ENCODE measurements at places on chromosomes 7 and 10.
A peak's percentile ranks its signal among the peaks of the same experiment; 100 is the strongest.

DNA sequence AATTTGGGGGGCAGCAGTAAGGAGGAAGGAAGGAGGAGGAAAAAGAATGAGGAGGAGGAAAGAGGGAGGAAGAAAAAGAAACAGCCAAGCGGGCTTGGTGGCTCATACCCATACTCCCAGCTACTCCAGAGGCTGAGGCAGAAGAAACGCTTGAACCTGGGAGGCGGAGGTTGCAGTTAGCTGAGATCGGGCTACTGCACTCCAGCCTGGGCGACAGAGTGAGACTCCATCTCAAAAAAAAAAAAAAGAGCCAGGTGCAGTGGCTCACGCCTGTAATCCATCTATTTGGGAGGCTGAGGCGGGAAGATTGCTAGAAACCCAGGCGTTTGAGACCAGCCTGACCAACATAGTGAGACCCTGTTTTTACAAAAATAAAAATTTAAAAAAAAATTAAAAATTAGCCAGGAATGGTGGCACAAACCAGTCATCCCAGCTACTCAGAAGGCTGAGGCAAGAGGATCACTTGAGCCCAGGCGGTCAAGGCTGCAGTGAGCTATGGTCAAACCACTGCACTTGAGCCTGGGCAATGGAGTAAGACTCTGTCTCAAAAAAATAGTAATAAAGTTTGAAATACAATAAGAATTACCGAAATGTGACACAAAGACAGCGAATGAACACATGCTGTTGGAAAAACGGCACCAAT, 14.1 kb upstream of the CRCP start:
- no peak for DNase-seq

GRCh38 chr10:64515970-64516699, 994.9 kb downstream of the REEP3 start:
- no peak for DNase-seq

- DNase-seq = no peak
Measured at GRCh38 chr7:73941836-73942551, 81.0 kb downstream of the TMEM270 start.

- DNase-seq = peak; percentile 14
Measured at GRCh38 chr10:79027147-79028055, 41.4 kb upstream of the ZMIZ1 start.

- DNase-seq = no peak
Measured at GRCh38 chr10:30759423-30759822, 129.9 kb upstream of the LYZL2 start.

DNA sequence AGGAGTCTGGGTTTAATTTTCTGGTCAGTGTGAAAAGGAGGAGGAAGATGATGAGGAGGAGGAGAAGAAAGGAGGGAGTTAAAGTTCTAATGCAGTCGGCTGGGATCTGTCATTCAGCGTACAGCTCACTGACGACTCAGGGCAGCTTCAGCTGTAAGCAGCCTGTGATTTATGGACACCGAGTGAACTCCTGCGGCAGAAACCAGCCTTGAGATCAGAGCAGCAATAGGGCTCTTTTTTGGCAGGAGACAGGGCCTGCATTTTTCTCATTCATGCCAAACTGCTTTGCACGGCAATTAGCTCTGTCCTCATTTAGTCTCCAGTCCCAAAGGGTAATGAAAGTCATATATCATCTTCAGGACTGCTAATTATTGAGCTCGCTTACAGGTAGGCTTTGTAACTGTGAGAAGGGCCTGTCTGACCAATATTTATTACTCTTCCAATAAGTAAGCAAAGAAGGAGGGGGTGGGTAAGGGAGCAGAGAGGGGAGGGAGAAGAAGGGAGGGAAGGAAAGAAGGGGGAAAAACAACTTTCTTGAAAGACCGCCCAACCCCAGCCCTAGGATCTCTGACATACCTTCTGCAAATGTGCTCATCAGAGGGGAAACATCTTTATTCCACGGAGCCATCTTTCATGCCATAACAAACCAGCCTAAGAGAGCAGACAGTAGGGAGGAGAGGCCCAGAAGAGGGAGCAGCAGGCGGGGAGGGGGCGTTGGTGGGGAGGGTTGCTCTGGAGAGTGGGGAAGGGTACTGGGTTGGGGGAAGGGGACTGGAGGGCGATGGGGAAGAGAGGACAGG, 48.1 kb upstream of the COMTD1 start:
- DNase-seq = no peak

GRCh38 chr10:637221-637620, 52.2 kb downstream of the DIP2C start:
- no peak for DNase-seq

- no peak for DNase-seq
Measured at GRCh38 chr10:18486438-18486837, 164.9 kb downstream of the NSUN6 start.

DNA sequence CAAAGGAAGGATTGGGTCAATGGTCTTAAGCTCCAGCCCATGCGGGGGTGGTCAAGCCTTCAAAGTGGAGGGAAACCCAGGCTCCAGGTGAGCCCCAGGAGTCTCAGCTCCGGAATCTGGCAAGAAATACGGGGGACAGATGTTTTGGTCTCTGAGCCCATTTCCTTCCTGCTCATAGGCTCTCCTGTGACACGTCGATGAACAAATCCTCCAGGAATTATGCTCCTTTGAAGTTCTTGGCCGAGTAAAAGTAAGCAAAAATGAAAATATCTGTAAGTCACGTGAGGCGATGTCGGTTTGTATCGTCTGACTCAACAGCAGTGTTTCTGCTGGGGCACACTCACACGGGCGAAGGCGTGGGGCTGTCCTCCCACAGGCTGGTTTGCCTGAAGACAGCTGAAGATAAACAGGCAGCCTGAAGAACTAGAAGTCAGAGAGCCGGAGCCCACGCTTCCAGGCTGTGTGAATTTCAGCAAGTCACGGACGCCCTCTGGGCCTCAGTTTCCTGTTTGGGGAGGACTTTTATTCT, 52.6 kb upstream of the SMNDC1 start:
- peak; percentile 38 for DNase-seq

DNA sequence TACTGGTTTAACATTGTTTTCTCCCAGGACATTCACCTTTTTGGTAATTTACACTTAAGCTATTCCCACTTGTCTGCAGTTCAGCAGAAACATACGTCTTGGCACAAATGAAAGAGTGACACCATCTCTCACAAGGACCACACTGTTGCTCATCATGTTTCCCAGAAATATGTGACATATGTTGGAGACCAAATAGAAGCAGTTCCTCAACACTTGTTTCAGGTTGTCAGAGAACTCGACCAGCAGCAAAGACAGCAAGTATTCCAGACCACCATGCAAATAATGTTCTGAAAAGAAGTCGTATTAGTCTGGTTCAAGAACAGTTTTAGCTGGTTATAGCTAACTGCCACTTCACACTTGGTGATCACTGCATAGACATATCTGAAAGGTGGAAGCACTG, 81.3 kb upstream of the KLF6 start:
- DNase-seq = no peak

DNA sequence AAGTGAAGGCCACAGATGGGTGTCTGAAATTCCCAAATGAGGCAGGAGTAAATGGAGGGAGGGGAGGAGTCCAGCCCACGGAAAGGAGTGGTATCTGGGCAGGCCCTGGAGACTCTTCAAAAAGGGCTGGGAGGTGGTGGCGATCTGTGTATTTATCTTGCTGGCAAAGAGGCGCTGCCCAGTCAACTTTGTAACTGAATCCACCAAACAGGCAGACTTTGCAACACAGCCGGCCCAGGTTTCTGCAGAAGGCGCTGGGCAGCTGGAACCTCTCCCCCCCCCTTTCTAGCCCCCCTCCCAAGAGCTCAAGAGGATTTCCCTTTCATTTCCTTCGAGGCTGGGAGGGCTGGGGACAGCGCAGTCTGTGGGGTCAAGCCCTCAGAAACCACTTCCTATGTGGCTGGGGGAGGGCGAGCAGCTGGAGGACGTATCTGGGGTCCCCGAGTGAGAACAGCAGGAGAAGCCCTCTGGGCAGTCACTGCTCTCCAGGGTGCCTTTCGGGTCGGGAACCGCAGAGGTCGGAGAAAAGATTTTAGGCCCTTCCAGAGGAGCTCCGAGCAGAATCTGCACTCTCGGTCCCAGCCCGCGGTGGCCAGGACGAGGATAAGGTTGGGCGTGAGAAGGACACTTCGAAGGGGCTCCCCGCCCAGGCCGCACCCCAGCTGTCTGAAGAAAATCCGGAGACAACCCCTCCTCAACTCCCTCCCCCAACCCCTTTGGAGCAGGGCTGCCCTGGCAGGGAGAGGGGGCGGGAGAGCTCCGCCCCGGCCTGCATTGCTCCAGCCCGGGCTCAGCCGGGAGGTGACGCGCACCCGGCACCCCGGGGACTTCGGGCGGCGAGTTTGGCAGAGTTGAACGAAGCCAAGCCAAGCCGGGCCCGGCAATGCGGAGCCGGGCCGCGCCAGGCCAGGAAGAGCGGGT, 965 bp downstream of the ZCCHC24 start:
- DNase-seq = no peak

GRCh38 chr10:120423431-120424197, 33.4 kb upstream of the PLPP4 start:
- no peak for DNase-seq

GRCh38 chr7:409339-410281, 110.0 kb downstream of the PDGFA start:
- DNase-seq = no peak

GRCh38 chr10:86699991-86700840, 31.9 kb downstream of the LDB3 start:
- DNase-seq = no peak

Data from stimulated activated CD8-positive, alpha-beta memory T cell treated with anti-CD3 and anti-CD28 coated beads, Interleukin-4, amount 100 ng/mL, for 4 hours (primary cell).